ENCODE measurements at places on chromosomes 4 and X. TPM values are rescaled to one million over a fixed set of nuclear protein-coding genes. Genes with fewer than 3 reads are reported as not detected.

P2RY8 gene
- total RNA-seq: not detected

DCAF12L1 gene
- total RNA-seq: 9.6 TPM

SPANXC gene
- total RNA-seq: not detected

PCDH18 gene
- total RNA-seq: 0.17 TPM

ERAS gene
- total RNA-seq: 0.20 TPM

JCHAIN gene
- total RNA-seq: 0.30 TPM

SERPINA7 gene
- not detected for total RNA-seq

PNMA6A gene
- 1.5 TPM for total RNA-seq

CSAG2 gene
- total RNA-seq: not detected

OCRL gene
- total RNA-seq: 28.0 TPM

PGM2 gene
- 59.2 TPM for total RNA-seq

BEX2 gene
- 18.0 TPM for total RNA-seq

FAM47E gene
- 5.7 TPM for total RNA-seq

CLDN34 gene
- not detected for total RNA-seq

MAGEA4 gene
- not detected for total RNA-seq

GPR119 gene
- not detected for total RNA-seq

TLR1 gene
- 25.2 TPM for total RNA-seq

ADH1B gene
- not detected for total RNA-seq

NAP1L2 gene
- total RNA-seq: 2.1 TPM

OTUD6A gene
- not detected for total RNA-seq

PAGE5 gene
- not detected for total RNA-seq

NXF2 gene
- not detected for total RNA-seq

ADH6 gene
- total RNA-seq: 1.1 TPM

TMEM154 gene
- 8.3 TPM for total RNA-seq

EMD gene
- total RNA-seq: 14.9 TPM

CT83 gene
- not detected for total RNA-seq

SLC4A4 gene
- total RNA-seq: 12.0 TPM

SOWAHD gene
- 0.99 TPM for total RNA-seq

SLC10A4 gene
- total RNA-seq: 0.20 TPM

SMPX gene
- not detected for total RNA-seq

GRIA3 gene
- under 0.01 TPM for total RNA-seq

UBA6 gene
- 342 TPM for total RNA-seq

RNF128 gene
- 33.7 TPM for total RNA-seq

CT45A10 gene
- total RNA-seq: not detected

SMIM10L2A gene
- total RNA-seq: 1.9 TPM

CNGA1 gene
- 3.9 TPM for total RNA-seq

SOWAHB gene
- 6.9 TPM for total RNA-seq

ITIH6 gene
- not detected for total RNA-seq

CNKSR2 gene
- total RNA-seq: 0.40 TPM

BEX1 gene
- 0.20 TPM for total RNA-seq

FAM133A gene
- total RNA-seq: not detected

TCEAL7 gene
- 8.2 TPM for total RNA-seq

TRPC3 gene
- not detected for total RNA-seq

ZC4H2 gene
- total RNA-seq: 13.0 TPM

RADX gene
- 5.0 TPM for total RNA-seq

ZCCHC18 gene
- 13.9 TPM for total RNA-seq

GLOD5 gene
- total RNA-seq: not detected

TEX13B gene
- total RNA-seq: not detected

WWC2 gene
- 221 TPM for total RNA-seq

HNRNPDL gene
- 185 TPM for total RNA-seq

TCEANC gene
- total RNA-seq: 4.5 TPM

VEGFC gene
- 7.8 TPM for total RNA-seq

GPR50 gene
- total RNA-seq: not detected

TCEAL2 gene
- total RNA-seq: not detected

SSX2 gene
- total RNA-seq: not detected
